NK-92 treated with Interleukin-12 subunit alpha and Interleukin-12 subunit beta, amount 100 ng/mL, for 24 hours (cell line): ENCODE measurements at places on chromosomes 11 and 22.

DNA sequence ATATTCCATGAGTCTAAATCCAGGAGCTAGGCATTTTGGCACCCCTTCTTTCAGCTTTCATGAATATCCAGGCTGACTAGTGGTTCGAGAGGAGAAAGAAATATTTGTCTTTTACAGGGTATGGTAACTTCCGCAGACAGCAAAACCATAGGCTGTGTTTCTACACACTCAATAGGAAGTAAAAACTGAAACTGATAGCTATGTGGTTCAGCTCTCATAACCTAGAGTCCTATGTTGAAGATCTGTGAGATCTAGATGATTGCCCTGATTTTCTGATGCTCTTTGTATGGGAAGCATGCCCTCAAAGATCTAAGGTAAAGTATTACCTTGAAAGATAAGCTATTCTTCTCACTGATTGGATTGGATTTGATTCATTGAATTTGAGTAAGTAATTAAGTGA is 118.3 kb downstream of the CD44 start:
- no peak for DNase-seq

GRCh38 chr11:118646393-118646792 is 33.1 kb downstream of the TREH start:
- DNase-seq, result no peak

DNA sequence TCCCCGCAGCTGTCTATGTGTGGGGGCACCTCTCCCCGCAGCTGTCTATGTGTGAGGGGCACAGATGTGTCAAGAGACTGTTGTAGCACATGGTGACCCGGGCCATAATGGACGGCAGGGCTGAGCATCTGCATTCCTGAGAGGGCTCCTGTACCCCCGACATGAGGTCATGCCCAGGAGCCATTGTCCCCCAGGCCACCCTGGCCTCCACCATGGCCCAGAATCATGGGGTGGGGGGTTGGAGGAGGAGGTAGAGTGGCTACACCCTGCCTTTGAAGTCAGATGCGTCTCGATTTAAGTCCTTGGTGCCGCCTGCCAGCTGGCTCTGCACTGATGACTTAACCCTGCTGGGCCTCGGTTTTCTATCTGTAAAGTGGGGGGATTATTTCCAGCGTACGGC is 49.1 kb downstream of the ARHGAP8 start:
- DNase-seq, result no peak

DNA sequence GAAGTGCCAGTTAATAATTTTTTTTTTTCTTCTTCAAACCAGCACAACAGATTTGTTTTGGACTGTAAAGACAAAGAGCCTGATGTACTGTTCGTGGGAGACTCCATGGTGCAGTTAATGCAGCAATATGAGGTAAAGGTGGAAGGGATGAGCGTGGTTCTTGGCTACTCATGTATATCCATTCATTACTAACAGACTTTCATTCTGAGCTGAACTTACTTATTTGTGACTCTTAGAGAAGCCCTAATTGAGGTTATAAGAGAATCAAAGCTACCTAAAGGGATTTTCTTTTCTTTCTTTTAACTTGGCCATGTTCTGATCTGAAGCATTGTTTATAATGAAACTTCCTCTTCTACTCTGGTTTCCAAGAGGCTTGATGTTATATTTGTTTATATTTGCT is 15.8 kb downstream of the PAFAH1B2 start:
- DNase-seq, result no peak

DNA sequence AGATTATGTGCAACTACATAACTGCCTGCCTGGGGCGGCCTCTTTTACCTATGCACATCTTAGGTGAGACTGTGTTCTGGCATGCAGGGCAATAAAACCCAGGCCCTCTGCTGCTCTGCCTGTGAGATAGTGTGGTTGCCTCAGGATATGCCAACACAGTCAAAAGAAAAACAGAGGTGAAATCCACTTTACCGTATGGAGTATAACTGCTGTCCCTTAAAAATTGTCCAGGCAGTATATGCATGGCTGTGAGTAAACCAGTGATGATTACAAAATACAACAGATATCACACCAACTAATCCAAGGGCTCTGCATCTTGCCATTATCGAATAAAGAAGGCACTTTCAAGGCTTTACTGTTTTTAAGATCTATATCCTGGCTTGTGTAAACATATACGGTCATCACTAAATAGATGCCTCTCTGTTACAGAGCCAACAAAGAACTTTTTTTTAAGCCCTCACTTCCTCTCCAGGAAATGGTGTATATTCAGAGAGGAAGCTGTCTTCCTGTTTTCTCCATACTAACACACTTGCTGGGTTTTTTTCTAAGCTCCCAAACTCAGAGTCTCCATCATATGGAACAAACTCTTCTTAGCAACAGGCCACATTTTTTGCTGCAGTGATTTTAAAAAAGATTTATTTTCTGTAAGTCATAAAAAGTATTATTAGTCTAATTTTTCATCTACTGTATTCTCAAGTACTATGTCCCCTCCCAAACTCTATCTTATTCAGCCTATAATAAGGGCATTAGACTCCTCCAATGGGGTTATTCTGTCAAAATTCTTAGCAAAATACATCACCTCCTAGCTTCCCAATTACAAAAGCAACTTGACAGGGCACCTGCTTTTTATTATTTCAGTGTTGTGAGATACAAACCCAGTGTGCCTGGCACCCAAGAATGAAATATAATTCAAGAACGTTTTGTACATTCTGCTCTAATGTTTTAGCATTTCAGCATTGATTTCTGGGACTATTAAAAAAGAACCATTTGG is 135.2 kb downstream of the MAML2 start:
- DNase-seq, result no peak

GRCh38 chr22:25497716-25498115 is 66.8 kb upstream of the GRK3 start:
- DNase-seq, result no peak

DNA sequence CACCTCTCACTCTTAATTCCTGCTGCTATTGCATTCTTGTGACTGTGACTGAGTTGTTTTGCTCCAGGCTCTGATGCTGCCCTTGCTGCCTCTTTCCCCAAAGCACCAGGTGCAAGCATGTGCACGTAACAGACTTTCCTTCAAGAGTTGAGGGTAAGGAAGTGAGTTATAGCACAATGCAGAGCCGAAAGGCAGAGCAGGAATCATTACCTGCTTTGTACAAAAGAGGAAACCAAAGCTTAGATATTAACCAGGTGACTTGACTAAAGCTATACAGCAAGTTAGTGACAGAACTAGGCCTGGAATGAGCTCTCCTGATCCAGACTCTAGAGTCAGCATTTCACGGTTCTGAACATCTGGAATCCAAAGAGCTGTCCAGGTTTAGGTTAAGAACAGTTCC is 33.6 kb downstream of the NEU3 start:
- DNase-seq, result no peak

DNA sequence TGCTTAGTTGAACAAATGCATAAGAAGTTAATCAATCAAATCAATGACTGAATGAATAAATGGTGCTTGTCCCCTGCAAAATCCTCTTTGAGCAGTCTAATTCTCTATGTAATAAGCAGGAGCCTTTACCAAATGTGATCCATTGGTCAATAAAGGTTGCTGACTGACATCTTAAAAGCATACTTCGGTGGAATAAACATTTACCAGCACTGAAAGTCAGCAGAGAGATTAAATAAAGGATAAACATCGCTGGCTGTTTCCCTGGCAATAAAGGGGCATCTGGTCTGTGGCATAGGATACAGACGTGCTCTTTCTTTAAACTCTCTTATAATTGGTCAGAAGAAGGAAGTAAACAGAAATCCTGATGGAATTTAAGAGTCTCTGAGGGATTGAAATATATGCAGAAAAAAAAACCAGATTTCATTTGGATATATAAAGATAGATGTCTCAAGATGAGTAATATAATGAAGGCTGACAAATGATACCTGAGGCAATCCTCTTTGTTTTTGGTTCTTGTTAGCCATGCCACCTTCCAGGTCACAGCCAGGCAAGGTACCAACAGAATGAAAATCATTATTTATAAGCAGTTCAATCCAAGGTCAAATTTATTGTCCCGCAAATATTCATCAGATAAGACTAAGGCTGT is 578.4 kb upstream of the CCDC90B start:
- no peak for DNase-seq

DNA sequence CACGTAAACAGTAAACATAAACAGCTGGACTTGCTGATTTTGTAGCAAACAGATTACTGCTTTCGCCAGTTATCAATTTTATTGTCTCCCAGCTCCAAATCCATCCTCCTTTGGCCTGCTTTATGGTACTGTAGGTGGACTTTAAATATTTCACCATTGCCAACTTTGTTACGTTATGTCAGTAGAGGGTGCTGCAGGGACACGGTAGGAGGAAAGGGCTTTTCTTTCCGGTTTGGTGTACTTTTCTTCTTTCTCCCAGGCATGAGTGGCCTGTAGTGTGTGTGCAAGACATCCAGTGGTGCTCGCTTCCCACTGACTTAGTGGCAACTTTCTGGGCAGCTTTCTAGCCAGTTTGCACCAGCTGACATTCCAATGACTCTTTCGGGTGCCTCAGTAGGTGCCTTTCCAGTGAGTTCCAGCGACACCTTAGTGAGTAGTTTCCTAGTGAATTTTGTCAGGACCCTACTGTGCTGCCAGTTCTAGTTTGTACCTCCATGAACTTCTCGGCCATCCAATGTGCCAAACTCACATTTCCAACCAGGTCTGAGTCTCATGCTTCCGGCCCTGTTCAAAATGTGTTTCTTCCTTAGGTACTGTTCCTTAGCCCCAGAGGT is 267.6 kb upstream of the TENM4 start:
- DNase-seq, result no peak

- no peak for DNase-seq
Observed at GRCh38 chr22:48581796-48582469, 1245.7 kb downstream of the BRD1 start.

GRCh38 chr22:23751441-23751996 is 607 bp upstream of the ZNF70 start:
- DNase-seq, result no peak

DNA sequence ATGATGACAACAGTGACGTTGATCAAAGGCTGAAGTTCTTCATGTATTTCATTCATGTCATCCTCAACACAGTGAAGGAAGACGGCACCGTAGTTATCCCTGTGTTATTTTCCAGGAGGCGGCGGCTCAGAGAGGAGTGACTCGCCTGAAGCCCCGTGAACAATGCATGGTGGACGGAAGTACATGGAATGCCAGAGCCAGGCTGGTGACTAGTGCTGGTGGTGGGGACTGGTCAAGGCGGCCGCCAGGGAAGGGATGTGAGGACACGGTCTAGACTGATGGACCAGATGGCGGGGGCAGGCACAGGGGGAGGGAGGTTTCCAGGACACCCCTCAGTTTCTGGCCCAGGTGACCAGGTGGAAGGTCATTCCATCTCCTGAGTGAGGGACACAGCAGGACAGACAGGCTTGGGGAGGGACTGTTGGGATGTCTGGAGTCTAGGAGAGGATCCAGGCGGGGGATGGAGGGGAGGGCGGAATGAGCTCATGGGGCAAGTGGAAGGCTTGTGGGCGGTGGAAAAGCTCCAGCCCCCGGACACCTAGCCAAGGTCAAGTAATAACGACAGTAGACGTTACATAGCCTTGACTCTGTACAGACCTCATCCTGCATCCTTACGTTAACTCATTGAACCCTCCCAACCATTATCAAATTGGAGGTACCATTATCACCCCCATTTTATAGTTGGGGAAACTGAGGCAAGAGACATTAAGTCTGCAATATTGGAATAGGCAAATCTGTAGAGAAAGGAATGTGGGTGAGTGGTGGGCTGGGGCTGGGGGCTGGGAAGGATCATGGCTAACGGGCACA is 16.0 kb upstream of the PICK1 start:
- no peak for DNase-seq

GRCh38 chr11:48242501-48242900 is 2.4 kb upstream of the OR4X2 start:
- DNase-seq, result no peak

DNA sequence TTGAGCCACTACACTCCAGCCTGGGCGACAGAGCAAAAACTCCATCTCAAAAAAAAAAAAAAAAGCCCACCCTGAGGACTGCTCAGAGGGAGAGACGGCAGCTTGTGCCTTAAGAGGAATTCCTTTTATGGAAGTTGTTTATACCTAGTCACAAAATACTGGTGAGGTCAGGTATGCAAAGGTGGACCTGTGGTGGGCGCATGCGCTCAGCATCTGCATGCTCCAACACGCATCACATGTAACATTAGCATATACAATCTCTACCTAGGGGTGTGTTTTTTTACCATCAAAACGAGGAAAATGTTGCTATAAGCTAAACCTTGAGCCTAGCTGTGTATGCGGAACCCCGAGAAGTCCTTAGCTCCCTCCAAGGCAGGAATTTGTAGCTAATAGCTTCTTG is 6.8 kb upstream of the SART1 start:
- no peak for DNase-seq

GRCh38 chr22:25572708-25573171 is 8.3 kb downstream of the GRK3 start:
- DNase-seq, result no peak

DNA sequence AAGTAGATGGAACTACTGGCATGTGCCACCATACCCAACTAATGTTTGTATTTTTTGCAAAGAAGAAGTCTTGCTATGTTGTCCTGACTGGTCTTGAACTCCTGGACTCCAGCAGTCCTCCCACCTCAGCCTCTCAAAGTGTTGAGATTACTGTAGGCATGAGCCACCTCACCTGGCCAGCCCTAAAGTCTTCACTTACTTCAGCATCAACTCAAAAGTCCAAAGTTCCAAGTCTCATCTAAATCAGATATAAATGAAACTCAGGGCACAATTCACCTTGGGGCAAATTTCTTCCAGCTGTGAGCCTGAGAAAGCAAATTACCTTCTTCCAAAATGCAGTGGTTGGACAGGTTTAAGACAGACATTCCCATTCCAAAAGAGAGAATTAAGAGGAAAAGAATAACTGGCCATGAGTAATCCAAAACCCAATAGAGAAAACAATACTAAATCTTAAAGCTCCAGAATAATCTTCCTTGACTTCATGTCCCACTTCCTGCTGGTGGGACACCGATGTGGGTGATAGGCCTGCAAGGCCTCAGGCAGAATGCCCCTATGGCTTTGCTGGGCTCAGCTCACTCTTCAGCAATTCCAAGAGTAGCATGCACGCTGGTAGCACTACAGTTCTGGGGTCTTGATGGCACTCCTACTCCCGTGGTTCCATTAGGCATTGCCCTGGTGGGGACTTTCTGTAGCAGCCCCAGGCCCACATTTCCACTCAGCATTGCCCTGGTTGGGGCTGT is 50.3 kb downstream of the TUG1 start:
- DNase-seq, result no peak
